ENCODE measurements at places on chromosomes 5 and 9.

DNA sequence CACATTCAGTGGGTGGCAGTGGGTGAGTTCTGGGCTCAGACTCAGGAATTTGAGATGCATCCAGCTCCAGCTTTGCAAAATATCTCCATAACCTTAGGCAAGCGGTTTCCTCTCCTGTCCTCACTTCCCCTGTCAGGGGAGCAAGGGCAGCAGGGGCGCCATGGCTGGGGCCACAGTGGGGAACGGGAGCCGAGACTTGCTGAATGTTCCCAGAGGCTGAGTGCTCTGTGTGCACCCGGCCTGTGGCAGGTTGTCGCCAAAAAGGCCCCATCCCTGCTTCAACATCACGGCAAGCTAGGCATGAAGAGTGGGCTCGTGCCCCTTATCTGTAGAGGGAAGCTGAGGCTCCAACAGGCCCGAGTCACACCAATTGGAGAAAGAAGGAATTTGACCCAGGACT is 268.8 kb downstream of the NSG2 start:
- DNase-seq, result no peak

GRCh38 chr5:160651692-160652645 is 200.0 kb downstream of the ATP10B start:
- no peak for DNase-seq

DNA sequence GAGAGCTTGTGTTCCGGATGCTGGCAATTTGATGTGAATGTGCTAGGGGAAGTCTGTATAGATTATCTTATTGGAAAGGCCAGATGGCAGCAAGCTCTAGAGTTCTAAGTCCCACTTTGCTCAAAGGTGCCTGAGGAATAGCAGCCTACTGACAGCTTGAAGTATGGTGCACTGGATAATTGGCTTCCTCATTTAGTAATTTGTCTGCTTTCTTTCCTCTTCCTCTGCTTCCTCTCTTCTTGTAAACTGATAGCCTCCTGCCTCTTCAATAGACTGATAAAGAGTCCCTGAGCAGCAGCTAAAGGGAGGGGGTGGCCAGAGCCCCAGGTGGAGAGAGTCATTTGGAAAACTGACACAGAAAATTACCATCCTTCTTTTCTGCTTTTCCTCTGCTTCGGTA is 177.3 kb downstream of the FGF1 start:
- no peak for DNase-seq

DNA sequence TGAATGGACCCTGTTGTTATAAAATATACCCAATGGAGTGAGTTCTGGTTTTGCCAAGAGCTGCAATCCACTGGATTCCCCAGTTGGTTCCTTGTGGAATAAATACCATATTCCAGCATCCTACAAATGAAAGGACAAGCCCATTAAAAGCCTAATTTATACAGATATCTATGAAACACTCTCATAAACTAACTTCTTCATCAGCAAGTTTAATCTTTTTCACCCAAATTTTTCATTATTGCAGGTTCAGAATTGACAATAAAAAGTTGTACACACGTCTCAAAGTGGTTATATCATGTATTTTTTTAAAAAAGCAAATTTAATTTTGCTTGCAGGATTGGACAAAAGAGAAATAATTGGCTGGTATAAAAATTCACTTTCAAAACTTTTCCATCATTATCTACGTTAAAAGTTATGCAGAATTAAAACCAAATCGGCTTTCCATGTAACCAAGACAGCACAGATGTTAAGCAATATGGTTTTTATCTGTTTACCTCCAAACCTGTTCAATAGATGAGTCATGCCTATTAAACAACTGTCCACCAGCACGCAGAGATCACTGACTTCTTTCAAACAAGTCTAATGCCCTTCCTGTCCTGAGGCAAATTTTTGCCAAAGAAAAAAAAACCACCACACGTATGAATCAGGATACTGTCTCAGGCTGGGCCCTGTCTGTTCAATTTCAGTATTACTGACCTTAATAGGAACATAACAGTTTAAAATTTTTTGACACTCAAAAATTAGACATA is 42.5 kb downstream of the CEMIP2 start:
- DNase-seq, result no peak

DNA sequence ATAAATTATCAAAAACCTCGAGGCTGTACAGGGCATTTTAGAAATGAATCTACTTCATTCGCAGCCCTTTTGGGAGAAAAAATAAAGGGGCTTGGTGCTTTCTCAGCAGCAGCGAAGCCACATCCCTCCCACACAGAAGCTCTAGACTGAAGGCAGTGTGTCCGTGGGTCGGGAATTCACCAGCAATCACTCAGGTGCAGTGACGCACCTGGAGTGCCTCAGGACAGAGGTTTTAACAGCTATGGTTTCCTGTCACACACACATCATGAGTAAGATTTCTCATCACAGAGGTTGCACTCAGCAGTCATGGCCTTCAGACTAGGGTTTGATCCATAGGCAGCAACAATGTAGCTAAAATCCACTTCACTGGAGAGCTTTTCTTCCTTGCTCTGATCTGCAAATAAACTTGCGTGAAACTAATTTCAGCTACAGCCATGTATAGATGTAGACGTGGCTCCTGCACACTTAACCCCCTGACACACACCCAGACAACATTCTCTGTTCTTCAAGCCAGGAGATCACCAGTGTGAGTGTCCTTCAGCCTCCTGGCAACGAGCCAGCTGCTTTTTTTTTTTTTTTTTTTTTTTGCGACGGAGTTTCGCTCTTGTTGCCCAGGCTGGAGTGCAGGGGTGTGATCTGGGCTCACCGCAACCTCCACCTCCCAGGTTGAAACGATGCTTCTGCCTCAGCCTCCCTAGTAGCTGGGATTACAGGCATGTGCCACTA is 34.8 kb downstream of the DYNC2I2 start:
- no peak for DNase-seq

GRCh38 chr5:95821110-95822021 is 1.2 kb downstream of the GLRX start:
- no peak for DNase-seq

DNA sequence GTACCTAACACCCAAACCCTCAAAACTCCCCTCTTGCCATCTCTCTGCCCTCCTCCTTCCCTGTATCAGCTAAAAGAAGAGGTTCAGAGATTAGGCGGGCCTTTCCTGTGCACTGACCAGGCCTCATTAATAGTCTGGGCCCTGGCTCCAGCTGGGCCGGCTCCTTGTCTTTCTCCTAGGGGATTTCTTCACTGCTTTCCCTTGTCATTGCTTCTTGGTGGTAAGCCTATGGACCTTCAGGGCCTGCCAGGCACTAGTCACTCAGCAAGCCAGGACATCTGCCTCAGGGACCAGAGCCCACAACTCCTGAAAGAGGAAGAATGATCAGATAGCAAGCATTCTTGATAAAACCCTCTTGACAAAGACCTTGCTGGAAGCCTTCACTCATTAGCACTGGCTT is 50.9 kb downstream of the MRRF start:
- no peak for DNase-seq

DNA sequence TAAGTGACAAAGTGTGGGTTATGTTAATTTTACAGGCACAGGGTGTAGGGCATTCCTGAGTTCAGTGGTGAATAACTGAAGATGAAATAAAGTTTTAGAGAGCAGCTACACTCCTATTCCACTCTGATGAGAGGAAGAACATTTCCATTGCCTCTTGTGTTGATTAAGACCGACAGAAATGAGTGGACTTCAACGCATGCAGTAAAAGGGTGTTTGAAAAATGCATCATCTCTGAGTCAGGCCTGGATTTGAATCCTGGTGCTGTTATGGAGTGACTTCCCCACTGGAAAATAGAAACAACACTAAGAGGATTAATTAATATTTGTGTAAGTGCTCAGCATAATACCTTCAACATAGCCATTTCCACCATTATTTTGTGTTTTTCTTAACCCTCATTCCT is 86.3 kb downstream of the PRR16 start:
- no peak for DNase-seq

DNA sequence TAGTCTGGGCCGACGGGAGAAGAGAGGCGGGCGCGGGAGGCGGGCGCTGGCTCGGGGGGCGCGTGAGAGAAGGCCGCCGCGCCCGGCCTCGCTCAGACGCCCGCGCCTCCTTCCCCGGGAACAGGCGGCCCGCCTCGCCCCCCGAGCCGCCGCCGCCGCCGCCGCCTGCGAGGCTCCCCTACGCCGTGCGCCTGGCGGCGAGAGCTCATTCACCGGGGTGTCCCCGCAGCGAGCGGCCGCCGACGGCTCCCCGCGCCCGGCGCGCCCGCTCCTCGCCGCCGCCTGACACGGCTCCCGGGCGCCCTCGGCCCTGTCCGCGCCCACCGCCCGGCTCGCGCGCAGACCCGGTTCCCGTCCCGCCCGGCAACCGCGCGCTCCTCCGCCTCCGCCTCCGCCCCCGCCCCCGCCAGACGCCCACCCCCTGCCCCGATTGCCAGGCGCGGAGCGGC is at the start of gene GNAQ:
Gene GNAQ (minus strand): TSS at position 368 of the 449 bp plus-strand sequence. CDS start 576 bp downstream, outside the sequence.
- DNase-seq, result no peak

DNA sequence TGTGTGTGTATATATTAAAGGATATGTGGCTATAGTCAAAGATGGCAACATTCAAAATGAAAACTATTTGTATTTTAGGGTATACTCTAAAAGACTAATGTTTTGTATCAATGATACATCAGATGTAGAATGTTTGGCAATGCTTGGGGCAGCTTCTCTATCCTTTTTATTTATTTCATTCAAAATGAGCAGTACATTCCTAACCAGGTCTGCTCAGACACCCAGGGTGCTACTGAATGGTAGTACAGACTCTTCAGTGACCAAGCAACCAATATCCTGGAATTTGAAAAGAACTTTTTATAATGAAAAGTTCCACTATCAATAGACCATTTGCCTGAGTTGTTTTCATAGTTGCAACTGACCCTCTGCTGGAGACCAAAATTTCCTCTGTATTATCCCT is 23.9 kb downstream of the MEGF9 start:
- DNase-seq, result no peak

DNA sequence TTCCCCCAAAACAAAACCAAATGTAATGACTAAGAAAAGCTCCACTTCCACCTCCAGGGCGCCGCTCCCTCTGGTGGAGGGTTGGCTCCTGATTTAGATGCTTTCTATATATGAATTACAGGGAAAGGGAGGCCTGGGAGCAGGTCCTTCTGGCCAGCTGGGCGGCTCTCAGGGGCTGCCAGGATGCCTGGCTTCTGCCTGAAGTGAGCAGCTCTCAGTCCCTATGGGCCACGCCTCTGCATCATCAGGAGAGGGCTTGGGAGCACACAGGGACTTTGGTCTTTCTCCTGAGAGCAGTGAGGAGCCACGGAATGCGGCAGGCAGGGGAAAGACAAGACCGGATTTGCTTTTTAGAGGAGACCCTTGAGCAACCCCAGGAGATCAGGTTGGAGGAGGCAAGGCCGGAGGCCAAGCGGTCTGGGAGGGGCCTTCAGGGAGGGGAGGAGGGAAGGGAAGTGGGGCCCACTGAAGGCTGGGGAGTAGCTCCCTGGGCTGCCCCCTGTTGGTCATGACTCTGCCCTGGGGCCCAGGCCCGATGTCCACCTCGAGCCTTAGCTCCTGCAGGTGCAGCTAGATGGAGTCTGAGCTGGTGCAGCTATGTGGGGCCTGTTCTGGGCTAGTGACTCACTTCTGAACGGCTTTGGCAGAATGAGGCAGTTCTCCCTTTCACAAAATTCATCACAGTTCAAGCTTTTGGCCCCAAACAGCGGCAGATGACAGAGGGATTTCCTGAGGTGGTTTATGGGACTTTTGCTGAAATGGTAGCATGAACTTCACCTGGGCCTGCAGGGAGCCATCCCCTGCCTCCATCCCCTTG is 11.3 kb upstream of the GRHPR start:
- DNase-seq, result no peak

DNA sequence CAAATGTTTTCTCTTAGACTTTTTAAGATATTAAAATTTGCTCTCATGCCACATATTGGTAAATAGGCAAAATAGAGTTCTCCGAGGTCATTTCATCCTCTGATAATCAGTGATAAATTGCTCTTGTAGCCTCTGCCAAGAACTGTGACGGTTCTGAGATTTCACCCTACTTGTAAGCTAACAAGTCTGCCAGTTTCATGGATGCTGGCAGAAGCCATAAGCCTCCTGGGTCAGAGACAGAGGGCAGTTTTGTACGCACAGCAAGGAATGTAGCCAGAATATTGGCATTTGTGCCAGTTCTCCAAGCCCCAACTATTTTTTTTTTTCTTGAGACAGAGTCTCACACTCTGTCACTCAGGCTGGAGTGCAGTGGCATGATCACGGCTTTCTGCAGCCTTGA is 945.0 kb upstream of the WWC1 start:
- DNase-seq, result no peak

DNA sequence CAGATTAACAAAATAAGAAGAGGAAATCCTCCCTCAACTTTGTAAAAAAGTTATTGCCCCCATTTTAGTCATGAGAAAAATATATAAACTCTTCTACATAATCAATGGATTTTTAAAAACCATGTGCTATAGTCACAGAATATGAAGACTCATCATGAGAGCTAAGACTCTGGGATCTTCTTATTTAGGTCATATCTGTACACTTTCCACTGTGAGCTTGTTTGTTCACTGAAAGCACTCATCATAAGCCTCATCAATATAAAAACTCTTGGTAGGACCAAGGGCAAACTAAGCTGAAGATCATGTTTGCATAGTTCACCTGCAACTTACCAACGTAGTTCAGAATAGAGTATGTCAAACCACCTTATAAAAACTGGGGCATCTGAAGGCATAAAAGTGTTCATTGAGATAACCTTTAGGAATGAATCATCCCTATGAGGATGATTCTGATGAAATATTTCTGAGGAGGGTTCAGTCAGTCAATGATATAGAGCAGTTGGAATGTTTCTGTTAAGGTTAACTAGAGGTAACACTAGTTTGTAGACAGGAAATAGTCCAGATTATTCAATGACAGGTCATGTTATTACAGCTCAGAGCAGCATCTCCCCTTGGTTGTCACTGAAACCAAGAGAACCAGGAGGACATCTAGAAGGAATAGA is 289.9 kb upstream of the SMC2 start:
- DNase-seq, result no peak

DNA sequence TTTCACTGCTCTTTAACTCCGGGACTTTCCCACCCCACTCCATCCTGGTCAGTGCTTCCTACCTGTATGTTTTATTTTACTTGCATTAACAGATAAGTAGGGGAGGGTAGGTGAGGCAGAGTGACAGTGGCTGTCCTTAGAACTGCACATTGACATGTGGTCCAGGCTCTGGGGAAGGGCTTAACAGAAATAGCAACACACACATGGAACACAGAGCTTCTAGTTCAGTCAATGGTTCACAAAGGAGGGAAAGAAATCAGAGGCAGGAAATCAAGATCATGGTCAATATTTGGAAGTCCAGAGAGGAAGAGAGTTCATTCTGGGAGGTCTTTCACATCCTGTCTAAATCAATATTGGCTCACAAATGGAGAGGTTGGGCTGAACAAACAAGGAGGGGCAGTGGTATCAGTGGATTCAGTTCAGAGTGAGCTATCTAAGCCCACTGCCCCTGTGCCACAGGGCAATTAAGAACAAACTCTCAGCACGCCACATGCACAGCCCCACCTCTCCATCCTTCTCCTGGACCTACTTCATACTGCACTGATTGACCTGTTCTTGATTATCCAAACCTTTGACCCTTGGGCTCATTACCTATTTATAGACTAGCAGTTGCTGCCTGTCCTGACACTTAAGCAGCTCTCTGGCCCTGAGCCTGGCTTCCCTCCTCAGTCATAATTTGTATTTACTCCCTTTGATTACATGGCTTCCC is 6.2 kb upstream of the VPS13A start:
- no peak for DNase-seq
